Stimulated activated CD4-positive, alpha-beta T cell treated with anti-CD3 and anti-CD28 coated beads, Interleukin-4, amount 100 ng/mL, for 48 hours (primary cell): ENCODE measurements at places on chromosomes 5 and 9.

DNA sequence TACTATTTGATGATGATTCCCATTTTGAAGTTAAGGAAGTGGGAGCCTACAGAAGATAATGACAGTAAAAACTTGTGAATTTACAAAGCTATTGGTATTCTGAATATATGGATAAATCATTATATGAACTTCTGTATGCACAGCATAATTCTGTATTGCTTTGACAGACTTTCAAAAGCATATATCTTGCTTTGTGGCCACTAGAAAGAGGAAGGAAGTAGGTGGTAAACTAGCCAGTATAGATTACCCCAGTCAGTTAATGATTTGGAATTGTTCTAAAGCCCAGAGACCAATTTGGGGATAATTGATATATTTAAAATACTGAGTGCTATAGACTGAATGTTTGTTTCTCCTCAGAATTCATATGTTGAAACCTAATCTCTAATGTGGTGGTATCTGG is 53.0 kb downstream of the NR2F1 start:
- no peak for DNase-seq

DNA sequence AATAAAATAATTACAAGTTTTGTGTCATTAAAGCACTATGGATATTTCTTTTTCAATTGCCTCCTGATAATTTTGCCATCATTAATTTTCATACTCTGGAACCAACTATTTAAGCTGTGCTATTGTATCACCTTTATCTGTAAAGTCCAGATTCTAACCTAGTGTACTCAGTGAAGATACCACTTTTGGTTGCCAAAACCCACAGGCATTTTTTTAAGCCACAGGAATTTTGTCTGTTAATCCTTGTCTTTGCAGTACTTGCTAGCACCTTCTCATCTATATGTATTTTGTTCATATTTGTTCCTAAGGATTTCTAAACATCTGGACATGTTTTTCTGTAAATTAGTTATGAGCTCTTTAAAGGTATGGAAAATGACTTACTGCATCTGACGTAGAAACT is 481.4 kb upstream of the DAB2 start:
- DNase-seq = no peak

DNA sequence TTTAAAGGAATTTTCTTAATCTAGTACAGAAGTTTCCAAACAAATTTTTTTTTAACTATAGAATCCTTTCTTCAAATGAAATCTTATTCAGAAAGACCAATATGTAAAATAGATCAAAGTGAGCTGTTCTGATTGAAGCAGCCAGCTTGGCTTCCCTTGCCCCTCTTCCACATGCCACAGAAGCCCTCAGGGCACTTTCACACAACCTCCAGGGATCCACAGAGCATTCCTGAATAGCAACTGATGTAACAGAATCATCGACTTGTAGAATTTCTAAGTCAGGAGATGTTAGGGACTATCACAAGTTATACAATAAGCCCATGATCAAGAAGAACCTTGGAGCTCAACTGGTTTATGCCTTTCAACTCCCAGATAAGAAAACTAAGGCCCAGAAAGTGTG is 427.8 kb upstream of the C9orf72 start:
- no peak for DNase-seq

DNA sequence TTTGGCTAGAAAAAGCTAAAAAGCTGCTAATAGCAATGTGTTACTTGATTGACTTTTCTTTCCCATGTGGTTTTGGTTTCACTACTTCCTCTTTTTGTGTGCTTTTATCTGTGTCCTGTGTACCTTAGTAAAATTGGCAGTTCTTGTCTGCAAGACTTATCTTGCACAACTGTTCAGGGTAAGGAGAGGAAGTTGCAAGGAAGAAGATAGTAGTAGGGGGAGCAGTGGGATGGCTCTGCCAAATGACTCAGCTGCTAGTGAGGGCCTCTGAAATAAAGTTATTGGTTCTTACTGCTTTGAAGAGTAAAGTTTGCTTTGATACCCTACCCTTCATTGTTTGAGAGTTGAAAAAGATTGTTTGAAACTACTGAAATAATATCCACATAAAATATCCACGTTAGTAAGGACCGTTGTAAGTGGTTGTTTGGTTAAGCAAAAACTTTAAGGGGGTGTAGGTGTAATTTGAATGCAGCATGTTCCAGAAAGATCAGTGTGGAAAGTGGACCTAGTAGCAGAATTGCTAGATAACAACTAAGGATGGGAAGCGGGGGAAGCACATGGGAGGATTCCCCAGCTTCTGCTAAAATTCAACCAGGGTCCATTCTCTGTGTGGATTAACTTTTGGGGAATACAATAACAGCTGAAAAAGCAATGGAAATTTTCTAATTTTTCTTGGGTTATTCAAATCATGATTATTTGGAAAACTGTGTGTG is 123.5 kb downstream of the SCAMP1 start:
- no peak for DNase-seq

DNA sequence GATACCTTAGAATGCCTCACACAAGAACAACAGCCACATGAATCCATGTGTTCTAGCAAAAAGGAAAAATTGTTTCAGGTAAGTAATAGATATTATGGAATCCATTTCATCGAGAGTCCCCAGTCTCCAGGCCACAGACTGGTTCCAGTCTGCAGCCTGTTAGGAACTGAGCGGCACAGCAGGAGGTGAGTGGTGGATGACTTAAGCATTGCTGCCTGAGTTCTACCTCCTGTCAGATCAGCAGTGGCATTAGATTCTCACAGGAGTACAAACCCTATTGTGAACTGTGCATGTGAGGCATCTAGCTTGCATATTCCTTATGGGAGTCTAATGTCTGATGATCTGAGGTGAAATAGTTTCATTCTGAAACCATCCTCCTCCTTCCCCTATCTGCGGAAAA is 207.0 kb downstream of the CSNK1G3 start:
- no peak for DNase-seq

DNA sequence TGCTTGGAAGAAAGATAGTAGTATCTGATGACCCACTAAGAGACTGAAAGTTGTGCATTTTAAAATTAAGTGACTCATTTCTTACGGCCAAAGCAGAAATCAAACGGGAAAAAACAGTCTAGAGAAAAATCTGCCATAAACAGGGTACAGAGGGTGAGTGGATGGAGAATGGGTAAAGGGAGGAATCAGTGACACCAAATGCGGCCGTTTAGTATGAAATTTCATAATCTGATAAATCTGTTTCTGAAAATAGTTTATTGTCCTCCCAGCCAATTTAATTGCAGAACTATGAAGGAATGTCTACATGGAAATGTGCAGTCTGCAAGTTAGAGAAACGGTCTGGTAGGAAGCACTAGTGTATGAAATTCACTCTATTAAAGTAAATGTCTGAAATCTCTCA is 39.5 kb downstream of the ADAMTS12 start:
- DNase-seq = no peak

DNA sequence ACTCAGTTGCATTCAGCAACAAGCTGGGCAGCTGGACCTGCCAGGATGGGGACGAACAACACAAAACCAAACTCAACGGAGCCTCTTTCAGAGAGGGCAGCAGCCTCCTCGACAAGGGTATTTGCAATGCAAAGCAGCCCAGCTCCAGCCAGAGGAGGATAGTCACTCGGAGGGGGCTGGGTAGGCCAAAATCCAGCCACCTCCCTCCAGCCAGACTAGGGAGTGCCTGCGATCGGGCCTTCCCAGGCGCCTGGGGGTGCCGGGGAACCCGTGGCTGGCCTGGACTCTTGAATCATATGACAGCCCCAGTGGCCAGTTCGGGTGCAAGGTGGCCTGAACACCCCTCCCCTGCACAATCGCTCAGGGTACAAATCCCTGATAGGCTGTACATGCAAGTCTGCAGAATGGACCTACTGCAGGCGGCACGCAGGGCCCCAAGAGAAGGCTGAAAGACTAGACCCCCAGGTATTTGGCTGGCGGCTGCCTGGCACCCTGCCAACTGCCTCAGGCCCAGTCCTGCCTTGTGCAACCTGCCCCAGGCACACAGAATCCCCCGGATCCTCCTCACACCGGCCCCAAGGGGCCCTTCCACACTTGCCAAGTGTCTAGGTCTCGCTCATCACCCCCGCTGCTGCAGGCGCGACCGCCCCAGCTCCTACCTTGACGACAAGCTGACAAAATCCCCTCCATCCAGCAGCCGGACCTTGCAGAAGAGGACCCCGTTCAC is 1.3 kb downstream of the EEIG1 start:
- no peak for DNase-seq

GRCh38 chr5:57816108-57816507 is 333.5 kb upstream of the ACTBL2 start:
- no peak for DNase-seq

DNA sequence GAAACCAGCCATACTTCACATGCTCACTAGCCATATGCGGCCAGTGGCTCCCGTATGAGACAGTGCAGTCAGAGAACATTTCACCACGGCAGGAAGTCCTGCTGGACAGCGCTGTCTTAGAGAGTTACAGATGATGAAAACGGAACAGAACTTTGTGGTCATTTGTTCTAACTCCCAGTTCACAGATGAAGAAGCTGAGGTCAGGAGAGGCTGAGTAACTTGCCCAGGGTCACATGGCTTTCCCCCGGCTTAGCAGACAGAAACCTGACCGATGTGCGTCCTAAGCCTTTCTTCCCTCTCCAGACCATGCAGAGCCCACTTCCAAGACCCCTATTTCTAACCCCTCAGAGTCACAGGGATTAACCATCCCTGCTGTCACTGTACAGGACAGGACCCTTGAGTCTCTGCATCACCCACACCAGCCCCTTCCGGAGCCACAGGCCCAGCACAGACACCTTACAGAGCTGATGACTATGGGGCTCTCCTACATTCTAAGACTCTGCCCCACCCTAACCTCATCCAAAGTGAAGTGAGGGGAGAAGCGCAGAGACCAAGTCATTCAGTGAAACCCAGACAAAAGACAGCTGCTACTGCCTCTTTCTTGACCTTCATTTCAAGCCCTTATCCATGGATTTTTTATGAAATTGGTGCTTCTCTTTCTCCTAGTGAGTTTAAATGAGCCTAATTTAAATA is 86.9 kb downstream of the PTPN3 start:
- DNase-seq = no peak
